Pancreas (tissue), 10 donors: ENCODE measurements at places on chromosomes 13 and 19. TPM values are rescaled to one million over a fixed set of nuclear protein-coding genes. Genes with fewer than 3 reads are reported as not detected.

POU4F1 gene
- polyA plus RNA-seq, result 0.04 TPM

URAD gene
- 0.31 TPM for polyA plus RNA-seq

GJB2 gene
- 0.68 TPM for polyA plus RNA-seq

ZNF709 gene
- 0.87 TPM for polyA plus RNA-seq

LILRA5 gene
- polyA plus RNA-seq, result 0.34 TPM

CDX2 gene
- 3.5 TPM for polyA plus RNA-seq

RDH8 gene
- polyA plus RNA-seq, result not detected

HRC gene
- 0.61 TPM for polyA plus RNA-seq

GFY gene
- not detected for polyA plus RNA-seq

- no peak for DNase-seq
These were observed 187.4 kb downstream of the NBEA start for GRCh38 chr13:35129500-35129899.

GRCh38 chr19:29478578-29479565 is 46.9 kb upstream of the VSTM2B start:
- DNase-seq, result peak; percentile 54

- DNase-seq, result no peak
These were observed 485.4 kb downstream of the KLF5 start for GRCh38 chr13:73544175-73544574.

GRCh38 chr19:49691243-49692146 is 579 bp downstream of the CPT1C start:
- DNase-seq, result peak; percentile 56

GRCh38 chr19:14349426-14349825 is 31.8 kb upstream of the ADGRE5 start:
- no peak for DNase-seq

GRCh38 chr13:104357174-104357573 is 1291.0 kb upstream of the SLC10A2 start:
- DNase-seq, result no peak

- no peak for DNase-seq
These were observed 10.2 kb downstream of the PPP1R37 start for GRCh38 chr19:45103156-45103507.

DNA sequence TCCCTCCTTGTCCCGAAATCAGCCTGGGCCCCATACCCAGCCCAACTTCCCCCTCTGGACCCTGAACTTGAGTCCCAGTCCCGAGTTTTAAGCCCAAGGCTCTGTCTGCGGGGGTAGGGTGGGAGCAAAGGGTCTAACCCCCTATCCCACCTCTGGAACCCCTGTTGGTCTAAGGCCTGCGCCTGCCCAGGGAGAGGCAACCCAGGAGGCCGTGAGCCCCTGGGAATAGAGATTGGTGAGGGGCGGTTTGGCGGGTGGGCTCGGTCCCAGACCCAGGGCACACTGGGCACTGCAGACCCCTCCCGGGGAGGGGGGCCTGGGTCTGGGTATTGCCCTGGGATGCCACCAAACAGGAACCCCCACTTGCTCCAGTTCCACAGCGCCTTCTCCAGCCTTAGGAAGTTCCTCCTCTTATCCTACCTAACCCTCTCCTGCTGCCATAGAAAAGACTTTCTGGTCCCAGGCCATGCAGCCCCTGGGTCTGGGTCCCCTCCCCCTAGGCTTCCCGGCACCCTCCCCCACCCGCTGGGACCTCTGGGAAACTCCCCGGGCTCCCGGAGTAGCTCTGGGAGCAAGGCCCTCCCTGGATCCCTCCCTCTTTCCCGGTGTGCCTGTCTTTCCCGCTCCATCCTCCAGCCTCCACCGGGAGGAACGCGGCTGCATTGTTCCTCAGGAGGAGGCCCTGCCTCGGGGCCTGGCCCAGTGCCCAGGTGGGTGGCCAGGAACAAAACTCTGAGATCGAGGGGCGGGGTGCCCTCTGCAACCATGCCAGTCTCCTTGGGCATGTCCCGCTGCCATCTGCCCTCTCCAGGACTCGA is 33.6 kb upstream of the NANOS3 start:
- DNase-seq, result peak; percentile 54

DNA sequence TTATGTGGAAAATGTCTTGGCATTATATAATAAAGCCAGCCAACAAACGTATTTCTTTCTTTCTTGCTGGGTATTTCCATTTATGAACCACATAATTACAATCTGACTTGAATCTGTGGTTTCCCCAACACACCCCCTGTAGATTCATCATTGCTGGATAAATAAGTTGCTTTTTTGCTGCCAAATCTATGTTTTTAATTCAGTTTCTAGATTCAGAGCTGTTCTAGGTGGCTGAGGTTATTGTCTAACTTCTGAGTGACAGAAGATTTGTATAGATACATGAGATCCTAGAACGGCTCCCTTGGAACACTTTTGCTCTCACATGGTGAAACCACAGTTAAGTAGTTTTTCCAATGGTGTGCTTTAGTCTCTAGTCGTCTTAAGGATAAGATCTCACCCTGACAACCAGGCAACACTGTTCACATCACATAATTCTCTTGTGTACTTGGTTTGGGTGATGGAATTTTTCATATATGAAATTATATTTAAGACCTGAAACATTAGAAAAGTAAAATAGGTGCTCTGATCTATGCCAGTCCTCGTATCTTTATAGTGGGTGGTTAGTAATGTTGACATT is 239.1 kb downstream of the KLF12 start:
- DNase-seq, result no peak

DNA sequence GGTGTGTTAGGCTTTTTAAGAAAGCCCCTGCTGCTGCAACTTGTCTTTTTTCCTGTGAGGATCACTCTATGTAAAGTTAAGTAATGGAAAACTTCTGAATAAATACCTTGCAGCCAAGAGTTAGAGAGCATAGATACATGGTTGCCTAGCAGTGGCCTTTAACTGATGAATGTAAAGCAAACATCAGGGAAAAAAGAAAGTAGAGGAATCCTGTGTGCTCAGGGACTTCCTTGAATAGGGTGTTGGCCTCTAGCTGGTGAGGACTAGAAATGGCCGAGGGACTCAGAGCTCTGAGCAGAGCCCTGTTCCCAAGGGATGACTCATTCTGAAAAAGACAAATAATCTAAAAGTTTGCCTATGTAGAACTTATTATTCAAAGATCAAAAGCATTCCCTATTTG is 135.7 kb downstream of the MIPEP start:
- no peak for DNase-seq

DNA sequence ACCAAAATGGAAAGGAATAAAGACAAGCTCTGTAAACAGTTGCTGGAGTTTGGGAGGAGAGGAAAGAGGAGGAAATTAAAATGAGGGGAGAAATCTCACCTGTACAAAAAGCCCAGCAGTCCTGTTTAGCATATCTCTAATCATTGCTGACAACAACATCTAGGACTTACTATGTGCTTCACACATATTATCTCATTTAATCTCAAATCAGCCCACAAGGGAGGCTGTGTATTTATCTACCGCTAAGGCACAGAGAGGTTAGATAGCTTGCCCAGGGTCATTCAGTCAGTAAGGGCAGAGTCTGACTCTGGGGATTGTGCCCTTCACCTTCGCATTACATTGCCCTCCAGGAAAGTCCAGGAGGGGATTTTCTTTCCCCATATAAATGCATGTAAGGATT is 233.3 kb downstream of the DLEU7 start:
- no peak for DNase-seq

- DNase-seq, result no peak
These were observed 1578.8 kb downstream of the OLFM4 start for GRCh38 chr13:54607421-54607820.

DNA sequence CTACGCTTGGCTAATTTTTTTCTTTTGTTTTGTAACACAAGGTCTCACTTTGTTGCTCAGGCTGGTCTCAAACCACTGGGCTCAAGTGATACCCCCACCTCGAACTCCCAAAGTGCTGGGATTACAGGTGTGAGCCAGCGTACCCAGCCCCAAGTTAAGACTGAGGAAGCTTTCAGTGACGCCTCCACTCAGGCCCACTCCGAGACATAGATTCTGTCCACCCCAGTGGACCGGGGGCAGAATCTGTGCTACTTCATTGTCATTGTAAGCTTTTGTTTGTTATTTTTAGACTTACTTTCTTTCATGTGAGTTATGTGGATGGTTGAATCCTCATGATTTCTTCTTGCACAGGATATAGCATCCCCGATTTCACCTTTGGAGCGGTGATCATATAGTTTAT is 156.9 kb upstream of the TSHZ3 start:
- DNase-seq, result no peak

- DNase-seq, result no peak
These were observed 30.1 kb upstream of the PEPD start for GRCh38 chr19:33551676-33552075.

DNA sequence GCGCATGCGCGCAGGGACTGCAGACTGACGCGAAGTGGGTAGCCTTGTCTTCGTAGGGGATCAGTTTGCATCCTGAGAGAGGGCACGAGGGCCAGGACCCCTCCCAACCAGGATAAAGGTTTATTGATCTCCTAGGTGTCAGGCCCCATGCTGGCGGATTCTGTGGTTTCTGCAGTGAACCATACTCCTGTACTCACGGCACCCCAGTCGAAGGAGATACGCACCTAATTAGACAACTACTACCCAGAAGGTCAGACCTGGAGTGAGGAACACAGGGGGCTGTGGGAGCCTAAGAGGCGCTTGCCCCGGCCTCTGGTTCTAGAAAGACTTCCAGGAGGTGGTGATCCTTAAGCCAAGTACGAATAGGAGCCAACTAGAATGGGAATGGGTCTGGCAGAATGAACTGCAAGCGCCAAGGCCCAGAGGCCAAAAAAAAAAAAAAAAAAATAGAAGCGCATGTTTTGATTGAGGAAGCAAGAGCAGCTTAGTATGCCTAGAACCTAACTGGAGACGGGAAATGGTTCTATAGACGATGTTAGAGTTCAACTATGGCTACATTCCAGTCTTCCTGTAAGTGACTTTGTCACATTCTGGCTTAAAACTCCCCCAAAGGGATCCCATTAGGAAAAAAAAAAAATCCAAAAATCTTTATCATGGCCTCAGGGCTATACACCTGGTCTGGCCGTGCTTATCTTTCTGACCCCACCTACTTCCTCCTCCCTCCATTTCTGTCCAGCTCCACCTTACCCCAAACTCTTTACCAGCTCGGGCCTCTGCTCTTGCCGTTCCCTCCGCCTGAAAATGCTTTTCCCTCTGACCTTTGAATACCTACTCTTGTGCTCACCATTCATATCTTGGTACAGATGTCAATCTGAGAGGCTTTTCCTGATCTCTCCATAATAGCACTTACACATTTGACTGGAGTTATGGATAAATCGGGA is 902 bp upstream of the ZNF428 start:
- DNase-seq, result no peak

DNA sequence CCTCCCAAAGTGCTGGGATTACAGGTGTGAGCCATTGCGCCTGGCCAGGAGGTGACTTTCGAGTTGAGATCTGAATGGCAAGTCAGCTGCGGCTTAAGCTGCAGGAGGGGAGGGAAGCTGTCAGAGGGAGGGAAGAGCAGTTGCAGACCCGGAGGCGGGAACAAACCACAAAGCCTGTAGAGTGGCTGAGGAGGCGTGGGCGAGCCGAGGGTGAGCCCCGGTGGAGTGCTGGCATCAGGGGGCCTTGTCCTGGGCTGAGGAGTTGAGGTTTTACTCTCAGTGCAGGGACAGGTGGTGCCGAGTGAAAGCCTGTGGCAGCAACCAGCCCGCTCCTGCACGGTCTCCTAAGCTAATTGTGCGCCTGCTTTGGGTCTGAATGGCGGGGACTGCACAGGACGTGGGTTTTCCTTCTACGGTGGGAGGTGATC is 24.2 kb downstream of the PPP1R37 start:
- no peak for DNase-seq

GRCh38 chr19:33125929-33126388 is 6.0 kb upstream of the WDR88 start:
- DNase-seq, result no peak

DNA sequence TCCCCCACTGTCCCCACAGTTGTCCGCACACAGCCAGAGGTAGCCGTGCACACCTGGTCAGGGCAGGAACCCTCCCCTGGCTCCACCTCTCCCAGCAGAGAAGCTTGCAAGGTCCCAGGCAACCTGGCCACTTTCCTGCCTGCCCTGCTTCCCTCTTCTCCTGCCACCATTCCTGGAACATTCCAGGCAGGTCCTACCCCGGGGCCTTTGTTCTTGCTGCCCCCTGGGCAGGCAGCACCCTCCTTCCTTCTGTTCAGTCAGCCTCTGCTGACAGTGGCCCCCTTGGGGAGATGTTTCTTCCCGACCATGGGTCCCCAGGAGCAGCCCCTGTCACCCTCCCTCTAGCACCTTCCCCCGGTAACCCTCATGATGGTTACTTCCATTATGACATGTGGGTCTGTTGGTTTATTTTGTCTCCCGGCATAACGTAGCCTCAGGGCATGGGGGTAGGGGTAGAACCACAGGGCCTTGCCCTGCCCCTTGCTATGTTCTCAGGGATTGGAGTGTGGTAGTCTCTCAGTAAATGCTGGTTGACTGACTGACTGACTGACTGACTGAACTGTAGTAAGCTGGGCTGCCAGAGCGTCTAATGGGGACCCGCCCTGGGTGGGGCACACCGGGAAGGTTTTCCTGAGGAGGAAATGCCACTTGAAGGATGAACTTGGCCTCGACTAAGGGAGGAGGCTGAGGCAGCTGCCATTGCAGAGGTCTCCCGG is 10.8 kb downstream of the PAK4 start:
- DNase-seq, result no peak

DNA sequence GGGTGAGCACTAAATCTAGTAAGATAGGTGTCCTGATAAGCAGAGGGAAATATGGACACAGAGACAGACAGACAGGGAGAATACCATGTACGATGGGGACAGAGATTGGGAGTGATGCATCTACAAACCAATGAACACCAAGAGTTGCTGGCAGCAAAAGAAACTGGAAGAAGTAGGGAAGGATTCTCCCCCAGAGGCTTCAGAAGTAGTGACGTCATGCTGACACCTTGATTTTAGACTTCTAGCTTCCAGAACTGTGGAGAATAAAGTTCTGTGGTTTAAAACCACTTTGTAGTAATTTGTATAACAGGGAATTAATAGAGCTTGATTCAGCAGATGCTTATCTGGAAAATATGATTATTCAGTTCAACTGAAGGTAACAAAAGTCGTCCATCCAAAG is 66.1 kb downstream of the SLC10A2 start:
- no peak for DNase-seq

- no peak for DNase-seq
These were observed 229.5 kb downstream of the UQCRFS1 start for GRCh38 chr19:28983430-28983829.

DNA sequence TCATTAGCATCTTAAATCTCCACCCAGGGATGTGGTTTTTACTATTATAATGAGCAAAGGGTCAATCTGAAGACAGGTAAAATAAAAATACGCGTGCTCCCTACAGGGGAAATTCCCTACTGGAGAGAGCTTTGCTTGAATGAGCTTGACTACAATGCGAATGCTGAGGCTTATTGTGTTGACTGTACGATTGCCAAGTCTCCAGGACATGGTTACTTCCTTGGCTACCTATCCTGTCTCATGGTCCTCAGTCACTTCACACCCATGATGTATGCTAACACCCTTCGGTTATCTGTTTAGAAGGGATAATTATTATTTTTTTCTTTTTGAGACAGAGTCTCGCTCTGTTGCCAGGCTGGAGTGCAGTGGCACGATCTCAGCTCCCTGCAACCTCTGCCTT is 61.7 kb downstream of the ZNF627 start:
- DNase-seq, result no peak

DNA sequence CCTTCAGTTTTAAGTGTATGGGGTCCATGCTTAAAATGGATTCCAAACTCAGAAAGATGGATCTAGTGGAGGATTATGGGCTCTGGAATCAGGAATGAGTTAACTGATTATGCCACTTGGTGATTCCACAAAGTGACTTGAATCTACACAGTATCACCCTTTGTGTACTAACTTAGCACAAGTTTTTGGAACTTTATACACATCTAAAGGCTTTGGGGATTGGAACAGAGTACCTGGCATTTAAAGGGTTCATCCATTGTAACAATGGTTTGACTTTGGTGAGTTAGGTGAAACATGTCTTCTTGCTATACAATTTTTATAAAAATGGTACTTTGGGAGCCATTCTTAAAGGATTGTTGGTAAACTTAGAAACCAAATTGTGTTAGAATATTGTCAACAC is 1.1 kb downstream of the RPL21 start:
- no peak for DNase-seq
